WTC11 (cell line): ENCODE measurements at places on chromosomes 4 and X. TPM values are rescaled to one million over a fixed set of nuclear protein-coding genes. Genes with fewer than 3 reads are reported as not detected.
A peak's percentile ranks its signal among the peaks of the same experiment; 100 is the strongest.

GRCh38 chr4:98283219-98284189 lies 22.3 kb downstream of the RAP1GDS1 start:
- no peak for DNase-seq

- no peak for DNase-seq
Measured at GRCh38 chr4:168537571-168537970, 40.7 kb downstream of the PALLD start.

PNPLA4 gene
- 11.7 to 18.4 TPM (median 17.5 TPM) in 3 replicates for total RNA-seq

DNA sequence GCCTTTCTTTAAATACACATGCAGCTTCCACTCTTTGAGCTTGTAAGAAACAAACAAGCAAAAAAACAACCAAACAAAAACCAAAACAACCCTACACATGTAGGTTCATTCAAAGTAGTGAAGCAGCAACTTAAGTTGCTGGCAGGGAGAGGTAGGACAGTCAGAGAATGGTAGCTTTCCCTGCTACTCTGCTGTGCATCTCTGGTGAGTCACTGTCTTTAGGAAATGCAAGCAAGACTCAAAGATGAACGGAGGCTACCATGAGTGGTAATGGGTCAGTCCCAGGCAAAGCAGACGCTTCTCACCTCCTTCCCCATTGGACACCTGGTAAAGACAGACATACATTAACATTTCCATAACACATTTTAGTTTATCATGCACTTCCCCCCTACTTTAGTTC lies 43.2 kb downstream of the PGRMC2 start:
- no peak for DNase-seq

- DNase-seq, result no peak
Measured at GRCh38 chr4:41436419-41436818, 101.5 kb upstream of the LIMCH1 start.

RAPGEF2 gene
- 32.3 to 40.6 TPM (median 33.4 TPM) in 3 replicates for total RNA-seq

UGT2B28 gene
- total RNA-seq, result not detected in 3 replicates

DNA sequence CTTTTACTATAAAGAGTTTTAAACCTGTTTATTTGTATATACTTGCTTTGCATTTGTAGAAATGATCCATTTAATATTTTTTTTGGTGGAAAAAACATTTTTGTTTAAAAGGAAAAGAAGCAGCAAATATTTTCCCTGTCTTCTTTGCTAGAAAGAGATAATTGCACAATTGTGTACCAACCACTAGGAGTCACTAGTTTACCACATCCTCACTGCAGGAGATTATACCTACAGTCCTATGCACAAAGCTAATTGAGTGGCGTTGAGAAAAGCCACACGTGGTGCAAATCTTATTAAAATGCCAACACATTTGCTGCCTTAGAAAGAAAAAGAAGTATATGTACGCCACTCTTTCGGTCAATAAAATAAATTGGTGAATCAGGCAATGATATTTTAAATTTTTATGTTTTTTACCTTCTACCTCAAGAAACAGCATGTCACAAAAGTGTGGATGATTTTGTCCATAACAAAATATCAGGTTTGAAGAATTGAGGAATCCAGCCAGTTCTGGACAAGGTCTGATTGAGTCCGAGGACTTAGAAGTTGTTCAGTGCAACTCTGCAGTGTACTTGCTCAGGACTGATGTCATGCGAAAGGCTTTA lies 102.9 kb downstream of the GRXCR1 start:
- DNase-seq, result no peak

DNA sequence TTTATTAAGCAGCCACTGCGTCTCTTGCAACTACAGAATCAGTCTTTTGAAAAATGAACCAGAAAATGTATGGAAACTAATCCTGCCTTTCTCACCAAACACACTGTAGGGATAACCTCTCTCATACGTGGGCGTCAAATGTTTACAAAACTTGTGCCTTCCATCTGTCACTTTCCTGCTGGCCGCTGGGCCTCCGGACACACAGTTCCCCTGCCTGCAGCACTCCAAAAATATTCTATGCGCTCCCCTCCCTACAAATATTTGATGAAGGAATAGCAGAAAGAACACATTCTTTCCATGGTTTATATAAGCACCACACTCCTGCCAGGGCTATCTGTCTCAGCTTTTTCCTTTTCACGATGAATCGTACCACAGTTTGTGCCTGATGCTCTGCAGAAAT lies 14.9 kb upstream of the CYTL1 start:
- DNase-seq, result no peak

DNA sequence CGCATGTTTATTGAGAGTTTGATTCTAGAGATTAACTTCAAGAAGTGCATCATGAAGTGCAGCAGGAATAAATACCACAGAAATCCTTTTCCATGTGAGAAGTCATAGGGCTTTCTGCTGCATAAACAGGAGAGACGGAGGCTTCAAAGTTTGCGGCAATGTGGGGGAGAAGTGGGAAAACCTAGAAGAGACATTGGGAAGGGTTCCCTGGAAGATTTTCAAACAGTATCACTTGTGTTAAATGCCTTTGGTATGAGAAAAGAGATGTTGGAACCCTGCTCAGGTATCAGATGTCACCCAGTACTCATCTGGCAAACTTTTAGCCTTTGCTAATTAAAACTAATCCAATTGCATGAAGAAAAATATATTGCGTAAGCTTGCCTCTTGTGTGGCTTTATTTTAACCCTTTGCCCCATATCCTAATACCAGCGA lies 15.4 kb downstream of the NHS start:
- DNase-seq, result no peak

GRCh38 chr4:183146478-183146877 lies 47.4 kb downstream of the WWC2 start:
- no peak for DNase-seq

F8A3 gene
- 5.5 to 7.4 TPM (median 5.8 TPM) in 3 replicates for total RNA-seq

- no peak for DNase-seq
Measured at GRCh38 chrX:82756272-82756671, 751.8 kb upstream of the POU3F4 start.

ARHGAP24 gene
- total RNA-seq, result 1.2 to 2.1 TPM (median 1.4 TPM) in 3 replicates

MAB21L2 gene
- 0.07 TPM in 1 of 3 replicates, not detected in the others for total RNA-seq

DNA sequence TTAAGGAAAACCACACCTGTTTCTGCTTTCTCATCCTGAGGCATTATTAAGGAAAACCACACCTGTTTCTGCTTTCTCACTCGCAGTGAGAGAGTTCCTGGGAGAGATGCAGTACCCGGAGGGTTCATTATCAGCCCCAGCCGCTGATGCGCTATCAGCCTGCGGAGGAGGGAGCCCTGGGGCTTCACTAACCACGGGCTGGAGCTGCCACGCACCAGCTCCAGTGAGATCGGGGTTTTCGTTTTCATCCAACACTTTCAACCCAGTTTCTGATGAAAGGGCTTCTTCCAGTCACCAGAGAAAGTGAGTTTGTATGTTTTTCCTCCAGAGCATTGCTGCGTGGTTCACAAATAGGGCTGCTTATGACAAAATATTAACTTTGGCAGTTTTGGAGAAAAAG lies 93.2 kb upstream of the PRKX start:
- DNase-seq, result no peak

DNA sequence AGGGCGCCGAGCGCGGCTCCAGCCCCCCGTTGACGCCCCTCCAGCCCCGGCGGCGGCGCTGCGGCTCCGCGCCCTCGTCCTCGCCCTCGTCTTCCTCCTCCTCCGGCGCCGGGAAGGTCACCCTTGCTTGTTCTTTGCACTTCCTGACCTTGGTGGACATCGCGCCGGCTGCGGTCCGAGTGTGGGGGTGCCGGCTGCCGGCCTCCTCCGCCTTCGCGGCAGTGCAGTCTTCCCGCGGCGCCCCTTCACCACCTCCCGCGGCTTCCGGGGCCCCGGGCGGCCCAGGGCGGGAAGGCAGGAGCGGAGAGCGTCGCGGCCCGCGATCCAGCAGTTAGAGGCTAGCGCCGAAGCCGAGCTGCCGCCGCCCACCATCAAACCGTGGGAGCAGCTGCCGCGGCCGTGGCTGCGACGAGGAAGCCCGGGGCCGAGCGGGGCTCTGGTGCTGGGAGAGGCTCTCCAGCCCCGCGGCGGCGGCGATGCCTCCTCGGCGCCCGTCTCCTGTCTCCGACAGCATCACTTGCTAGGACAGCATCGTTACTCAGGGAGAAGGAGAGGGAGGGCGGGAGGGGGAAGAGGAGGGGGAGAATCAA lies at the start of gene TRPC3:
Gene TRPC3, minus strand, starts transcription at position 540 of the 590 bp plus-strand sequence. Its CDS starts 380 bp downstream, at position 160.
- DNase-seq, result peak; percentile 39

CSN1S1 gene
- total RNA-seq, result not detected in 3 replicates

DNA sequence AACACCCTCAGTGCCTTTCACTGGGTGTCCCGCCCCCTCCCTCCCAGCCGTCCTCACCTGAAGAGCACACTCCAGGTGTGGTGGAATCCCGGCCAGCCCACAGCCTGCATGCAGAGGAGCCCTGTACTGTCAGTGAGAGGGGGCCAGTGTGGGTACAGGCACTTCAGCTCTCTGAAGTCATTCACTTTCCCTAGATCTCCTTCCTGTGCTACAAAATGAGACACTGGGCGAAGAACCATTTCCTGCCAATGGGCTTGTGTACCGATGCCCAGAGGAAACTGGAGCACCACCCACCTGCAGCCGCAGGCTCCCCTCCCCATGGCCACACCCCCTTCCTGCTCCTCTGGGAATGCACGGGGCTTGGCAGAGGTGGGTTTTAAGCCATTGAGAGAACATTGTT lies 73.9 kb upstream of the C4orf50 start:
- peak; percentile 48 for DNase-seq

DNA sequence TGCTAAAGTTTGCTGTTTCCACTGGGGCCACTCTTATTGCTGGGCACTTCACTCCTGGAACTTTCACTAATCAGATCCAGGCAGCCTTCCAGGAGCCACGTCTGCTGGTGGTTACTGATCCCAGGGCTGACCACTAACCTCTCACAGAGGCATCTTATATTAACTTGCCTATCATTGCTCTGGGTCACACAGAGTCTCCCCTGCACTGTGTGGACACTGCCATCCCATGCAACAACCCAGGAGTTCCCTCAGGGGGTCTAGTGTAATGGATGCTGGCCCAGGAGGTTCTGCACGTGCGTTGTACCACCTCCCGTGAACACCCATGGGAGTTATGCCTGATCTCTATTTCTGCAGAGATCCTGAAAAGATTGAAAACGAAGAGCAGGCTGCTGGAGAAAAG lies 41.8 kb upstream of the IQSEC2 start:
- no peak for DNase-seq

DNA sequence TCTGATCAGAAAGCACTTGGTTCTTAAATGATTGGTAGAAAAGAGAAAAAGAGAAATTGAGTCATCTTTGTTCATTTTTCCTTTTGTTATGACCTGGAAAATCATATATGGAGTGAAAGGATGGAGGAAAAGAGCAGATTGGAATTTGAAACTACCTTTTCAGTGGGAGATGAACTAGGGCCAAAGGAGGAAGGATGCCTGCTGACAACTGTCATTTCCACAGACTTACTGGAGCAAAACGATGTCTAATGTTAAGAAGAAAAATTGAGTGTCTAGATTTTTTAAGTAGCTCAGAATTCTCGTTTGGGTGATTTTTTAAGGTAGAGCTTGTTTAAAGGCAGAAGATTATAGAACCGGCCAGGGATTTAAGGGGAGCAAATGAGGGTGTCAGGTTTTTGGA lies 144.6 kb upstream of the KCNIP4 start:
- DNase-seq, result no peak

- DNase-seq, result no peak
Measured at GRCh38 chr4:38089961-38090360, 129.8 kb downstream of the PTTG2 start.

DNA sequence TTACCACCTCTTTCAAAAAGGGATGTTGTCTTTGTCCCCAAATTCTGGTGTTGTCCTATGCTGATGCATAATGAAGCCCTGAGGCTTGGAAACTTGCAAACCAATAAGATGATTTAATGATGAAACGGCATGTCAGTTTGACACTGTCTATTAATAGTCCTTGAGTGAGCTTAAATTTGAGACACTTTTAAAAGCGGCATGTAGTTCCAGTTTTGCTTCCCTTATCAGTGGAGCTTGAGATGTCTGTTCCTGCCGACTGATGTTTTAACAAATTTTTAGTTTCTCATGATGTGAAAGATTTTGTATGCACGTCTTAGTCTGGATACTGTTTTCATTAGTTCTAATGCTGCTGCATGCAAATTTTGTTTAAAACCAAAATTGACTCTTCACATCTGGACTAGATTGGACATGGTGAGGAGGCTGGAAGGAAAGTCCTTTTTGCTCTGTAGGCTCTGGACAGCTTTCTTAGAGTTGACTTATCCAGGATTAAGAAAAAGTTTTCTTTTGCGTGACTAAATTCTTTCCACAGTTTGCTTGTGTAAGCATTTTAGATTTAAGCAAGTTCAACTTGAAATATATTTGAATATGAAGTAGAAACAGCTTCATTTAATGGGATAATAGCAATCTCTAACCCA lies 11.7 kb downstream of the C1GALT1C1 start:
- no peak for DNase-seq

UNC5C gene
- 0.25 to 1.0 TPM (median 0.30 TPM) in 3 replicates for total RNA-seq

- DNase-seq, result no peak
Measured at GRCh38 chrX:139484591-139484990, 45.9 kb upstream of the F9 start.
